Motor neuron (in vitro differentiated cells): ENCODE measurements at places on chromosomes 2 and 18.

DNA sequence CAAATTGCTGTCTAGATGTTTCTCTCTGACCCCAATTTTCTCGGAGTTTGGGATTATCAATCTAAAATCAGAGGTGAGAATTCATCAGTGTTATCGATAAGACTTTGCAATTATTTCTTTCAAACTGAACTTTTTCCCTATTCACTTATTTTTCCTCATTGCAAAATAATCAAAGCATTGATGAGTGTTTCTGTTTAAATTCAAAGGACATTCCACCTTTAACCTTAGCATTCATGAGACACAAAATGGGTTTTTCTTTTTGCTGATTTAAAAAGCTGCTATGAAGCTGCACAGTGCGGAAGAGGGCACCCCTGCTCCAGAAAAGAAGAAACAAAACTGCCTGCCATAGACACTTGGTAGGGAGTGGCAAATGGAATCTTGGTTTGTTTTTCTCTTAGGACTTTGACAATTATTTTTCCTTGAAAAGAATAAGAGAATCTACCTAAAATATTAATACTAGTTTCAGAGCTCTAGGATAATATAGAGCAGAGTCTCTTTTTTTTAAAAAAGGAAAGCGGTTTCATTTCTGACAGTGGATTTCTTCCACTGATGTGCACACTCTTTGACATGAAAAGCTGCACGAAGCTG is 203.4 kb downstream of the TGIF1 start:
- no peak for ATAC-seq

- no peak for ATAC-seq
Measured at GRCh38 chr18:79615091-79615490, 64.5 kb upstream of the CTDP1 start.

DNA sequence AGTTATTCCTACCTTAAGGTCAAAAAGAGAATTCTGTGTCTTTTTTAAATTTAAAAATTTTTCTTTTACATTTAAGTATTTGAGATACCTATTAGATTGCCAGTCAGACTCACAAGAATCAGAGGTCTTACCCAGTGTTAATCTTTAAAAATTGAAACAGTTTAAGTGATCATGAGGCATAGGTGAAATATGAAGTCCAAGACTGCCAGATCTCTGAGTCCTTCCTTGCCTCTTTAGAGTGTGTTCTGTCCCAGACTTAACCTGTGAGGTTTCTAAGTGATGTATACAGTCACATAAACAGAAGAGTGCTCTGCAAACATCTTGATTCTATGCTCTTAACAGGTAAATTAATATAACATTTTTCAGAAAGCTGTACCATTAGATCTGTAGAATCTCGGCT is 40.6 kb downstream of the ACTR3 start:
- peak; percentile 16 for ATAC-seq

DNA sequence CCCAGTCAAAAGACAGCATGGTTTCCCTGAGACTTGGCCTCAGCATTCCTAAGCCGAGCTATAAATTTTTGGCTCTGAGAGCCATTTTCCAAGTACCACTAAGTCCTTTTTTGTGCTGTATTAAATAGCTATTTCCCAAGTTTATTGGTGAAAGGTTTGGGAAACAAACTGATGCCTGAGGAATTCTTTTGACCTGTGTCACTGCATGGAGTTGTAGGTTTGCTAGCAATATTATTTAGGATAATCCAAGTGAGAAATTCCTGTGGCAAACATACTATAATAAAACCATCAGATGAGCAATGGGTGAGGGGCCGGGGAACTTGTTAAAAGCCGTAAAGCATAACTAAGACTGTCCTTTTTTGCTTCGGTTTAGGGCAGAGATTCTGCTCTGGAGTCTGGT is 28.4 kb downstream of the ARHGAP28 start:
- ATAC-seq: no peak

GRCh38 chr2:65101071-65101470 is 28.8 kb downstream of the RAB1A start:
- ATAC-seq: no peak
